ENCODE measurements at places on chromosomes 6 and 20. TPM values are rescaled to one million over a fixed set of nuclear protein-coding genes. Genes with fewer than 3 reads are reported as not detected.

The MKKS gene
- 8.4 TPM for total RNA-seq

The SCUBE3 gene
- total RNA-seq, result 0.16 TPM

The SPAG4 gene
- 23.7 TPM for total RNA-seq

The PBOV1 gene
- not detected for total RNA-seq
